ENCODE measurements at places on chromosomes 2 and 18. TPM values are rescaled to one million over a fixed set of nuclear protein-coding genes. Genes with fewer than 3 reads are reported as not detected.
A peak's percentile ranks its signal among the peaks of the same experiment; 100 is the strongest.

GRCh38 chr2:159137511-159138241 is 148.8 kb downstream of the WDSUB1 start:
- no peak for DNase-seq

HRH4 gene
- not detected for total RNA-seq

DNA sequence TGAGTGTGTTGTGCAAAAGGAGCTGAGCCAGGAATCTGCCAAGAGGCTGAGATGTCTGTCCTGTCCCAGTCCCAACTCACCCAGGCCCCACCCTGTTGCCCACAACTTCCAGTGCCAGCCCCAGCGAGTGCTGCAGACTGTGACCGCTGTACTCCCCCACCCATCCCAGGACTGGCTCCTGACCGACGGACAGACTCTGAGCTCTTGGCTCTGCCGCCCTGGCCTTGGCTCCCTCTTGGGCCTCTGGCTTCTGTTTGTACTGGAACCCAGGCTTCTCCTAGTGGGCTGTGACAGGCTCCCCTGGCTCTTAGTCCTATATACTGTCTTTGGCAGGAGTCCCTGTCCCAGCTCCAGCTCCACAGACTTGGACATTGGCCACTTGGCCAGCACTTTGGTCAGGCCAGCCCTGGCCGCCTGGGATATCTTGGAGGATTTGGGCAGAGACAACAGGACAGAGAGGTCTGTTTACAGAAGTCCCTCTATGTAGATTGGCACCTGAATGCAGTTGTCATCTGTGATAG is 41.1 kb downstream of the ACOXL start:
- DNase-seq: no peak

DNA sequence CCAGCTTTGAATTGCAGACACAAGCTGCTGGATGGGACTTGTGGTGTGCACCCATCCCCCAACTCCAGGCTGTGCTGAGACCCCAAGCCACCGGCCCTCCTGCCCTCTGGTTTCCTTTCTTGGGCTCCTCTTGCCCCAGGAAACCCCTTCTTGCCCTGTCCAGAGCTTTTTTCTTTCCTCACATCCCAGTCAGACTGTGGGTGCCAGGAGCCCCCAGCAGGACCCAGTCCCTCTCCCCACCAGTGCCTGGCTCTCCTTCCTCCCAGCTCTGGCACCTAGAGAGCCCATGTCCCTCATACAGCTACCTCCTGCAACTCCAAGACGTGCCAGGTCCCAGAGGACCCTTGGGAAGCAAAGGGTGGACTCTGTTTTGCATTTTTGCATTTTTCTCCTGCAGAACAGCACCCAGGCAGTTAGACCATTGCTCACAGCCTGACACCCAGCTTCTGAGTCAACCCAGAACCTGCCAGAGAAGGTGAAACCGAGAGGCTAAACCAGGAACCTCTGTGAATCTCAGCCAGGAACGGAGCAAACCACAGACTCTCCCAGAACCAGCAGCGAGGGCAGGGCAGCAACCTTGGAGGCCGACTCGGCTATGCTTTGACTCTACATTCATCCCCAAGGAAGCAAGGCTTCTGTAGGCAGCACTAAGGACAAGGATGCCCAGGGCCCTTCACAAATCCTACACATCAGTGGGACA is 221.1 kb downstream of the ANAPC1 start:
- DNase-seq: no peak

DNA sequence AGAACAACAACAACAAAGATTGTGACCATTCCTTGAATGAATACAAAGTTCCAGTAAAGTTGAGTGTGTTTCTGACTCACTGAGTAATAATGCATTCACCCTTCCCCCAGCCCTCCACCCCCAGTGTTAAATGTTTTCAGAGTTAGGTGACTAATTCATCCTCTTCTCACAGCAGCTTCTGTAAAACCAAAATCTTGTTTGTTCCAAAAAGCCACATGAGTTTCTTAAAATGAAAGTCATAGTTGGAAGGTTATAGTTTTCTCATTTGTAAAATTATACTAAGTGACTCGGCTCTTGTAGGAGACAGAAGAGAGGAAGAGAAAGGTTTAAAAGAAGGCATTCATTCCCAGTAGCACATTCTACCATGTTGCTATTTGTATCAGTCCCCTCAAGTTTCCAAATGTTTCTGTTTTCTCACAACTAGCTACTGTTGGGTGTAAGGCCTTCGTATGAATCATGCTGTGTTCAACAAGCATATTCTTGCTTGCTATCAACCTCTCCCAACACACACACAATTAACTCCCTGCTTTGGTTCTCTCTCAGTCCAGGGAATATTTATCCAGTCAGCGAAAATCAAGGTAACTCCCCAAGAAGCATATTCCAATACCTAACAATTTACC is 75.3 kb downstream of the MBD2 start:
- DNase-seq: no peak

FOXD4L1 gene
- total RNA-seq: 0.73 TPM

GRCh38 chr18:61949946-61950345 is 57.1 kb upstream of the RNF152 start:
- DNase-seq: no peak

DNA sequence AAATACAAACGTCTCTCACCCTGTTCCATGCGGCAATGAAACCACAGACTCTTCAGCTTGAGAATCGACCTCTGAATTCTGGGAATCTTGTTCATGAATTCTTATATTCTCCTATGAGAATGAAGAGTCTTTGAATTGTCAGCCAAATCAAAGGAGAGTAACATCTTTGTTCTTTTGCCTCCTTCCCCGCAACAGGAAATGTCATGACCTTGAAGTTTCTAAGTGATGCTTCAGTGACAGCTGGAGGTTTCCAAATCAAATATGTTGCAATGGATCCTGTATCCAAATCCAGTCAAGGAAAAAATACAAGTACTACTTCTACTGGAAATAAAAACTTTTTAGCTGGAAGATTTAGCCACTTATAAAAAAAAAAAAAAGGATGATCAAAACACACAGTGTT is 21.8 kb downstream of the TNFAIP6 start:
- DNase-seq: no peak

FLACC1 gene
- total RNA-seq: 0.91 TPM

- peak; percentile 29 for DNase-seq
These were observed 1.0 kb downstream of the CXCR4 start for GRCh38 chr2:136116813-136117390.

ICOS gene
- total RNA-seq: not detected
